A549 treated with AZD2906 at 1 μM for 4 hours (cell line): ENCODE measurements at places on chromosomes 7 and 10. TPM values are rescaled to one million over a fixed set of nuclear protein-coding genes. Genes with fewer than 3 reads are reported as not detected.

The HOXA13 gene
- total RNA-seq = 1.7 to 2.4 TPM (median 2.2 TPM) in 5 replicates

The MYO3A gene
- total RNA-seq = 0.15 TPM in 1 of 5 replicates, not detected in the others

The MMD2 gene
- not detected in 5 replicates for total RNA-seq

The OPN1SW gene
- total RNA-seq = not detected in 5 replicates

The NSMCE4A gene
- total RNA-seq = 54.3 to 59.5 TPM (median 57.4 TPM) in 5 replicates

The PYROXD2 gene
- 3.6 to 6.0 TPM (median 4.3 TPM) in 5 replicates for total RNA-seq

The PNLIPRP1 gene
- not detected in 5 replicates for total RNA-seq

The UROS gene
- total RNA-seq = 53.9 to 58.7 TPM (median 55.6 TPM) in 5 replicates

The OR2A5 gene
- total RNA-seq = not detected in 5 replicates

The ARPC1B gene
- total RNA-seq = 277 to 306 TPM (median 283 TPM) in 5 replicates

The PTPRN2 gene
- total RNA-seq = 0.69 to 1.0 TPM (median 0.77 TPM) in 5 replicates

The OLAH gene
- total RNA-seq = 0.92 to 1.0 TPM (median 0.94 TPM) in 5 replicates

The CFAP46 gene
- 1.0 to 1.6 TPM (median 1.4 TPM) in 5 replicates for total RNA-seq

The C10orf120 gene
- not detected in 5 replicates for total RNA-seq

The SLC13A1 gene
- total RNA-seq = not detected in 5 replicates

The OR2A42 gene
- total RNA-seq = not detected in 5 replicates

The LIPM gene
- total RNA-seq = not detected in 5 replicates

The PPRC1 gene
- 45.5 to 61.2 TPM (median 56.3 TPM) in 5 replicates for total RNA-seq

The SP4 gene
- 0.83 to 1.6 TPM (median 1.3 TPM) in 5 replicates for total RNA-seq

The REEP3 gene
- total RNA-seq = 14.4 to 18.6 TPM (median 15.7 TPM) in 5 replicates
